ENCODE measurements at places on chromosomes 2 and 18.

- no peak for DNase-seq
Observed at GRCh38 chr18:13302457-13303225, 84.1 kb downstream of the LDLRAD4 start.

- DNase-seq = no peak
Observed at GRCh38 chr2:201887773-201888425, 81.6 kb downstream of the CDK15 start.

- no peak for DNase-seq
Observed at GRCh38 chr18:39685303-39685902, 2119.8 kb upstream of the CELF4 start.

DNA sequence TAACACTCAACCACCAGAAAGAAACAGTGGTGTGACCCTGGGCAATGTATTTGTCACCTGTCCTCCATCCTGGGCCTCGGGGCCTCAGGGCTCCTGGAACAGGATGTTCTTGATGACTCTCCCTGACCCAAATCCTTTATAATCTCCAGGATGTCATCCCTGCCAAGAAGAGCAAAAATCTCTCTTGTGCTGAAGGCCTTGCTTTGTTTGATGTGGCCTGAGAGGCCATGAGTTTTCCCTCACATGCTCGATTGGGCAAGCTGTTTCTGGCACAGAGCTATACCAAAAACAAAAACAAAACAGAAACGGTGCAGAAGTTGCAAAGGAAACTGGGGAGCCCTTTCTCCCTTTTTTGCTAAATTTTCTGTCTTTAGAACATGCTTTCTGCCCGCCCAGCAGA is 35.7 kb upstream of the ST3GAL5 start:
- DNase-seq = no peak

DNA sequence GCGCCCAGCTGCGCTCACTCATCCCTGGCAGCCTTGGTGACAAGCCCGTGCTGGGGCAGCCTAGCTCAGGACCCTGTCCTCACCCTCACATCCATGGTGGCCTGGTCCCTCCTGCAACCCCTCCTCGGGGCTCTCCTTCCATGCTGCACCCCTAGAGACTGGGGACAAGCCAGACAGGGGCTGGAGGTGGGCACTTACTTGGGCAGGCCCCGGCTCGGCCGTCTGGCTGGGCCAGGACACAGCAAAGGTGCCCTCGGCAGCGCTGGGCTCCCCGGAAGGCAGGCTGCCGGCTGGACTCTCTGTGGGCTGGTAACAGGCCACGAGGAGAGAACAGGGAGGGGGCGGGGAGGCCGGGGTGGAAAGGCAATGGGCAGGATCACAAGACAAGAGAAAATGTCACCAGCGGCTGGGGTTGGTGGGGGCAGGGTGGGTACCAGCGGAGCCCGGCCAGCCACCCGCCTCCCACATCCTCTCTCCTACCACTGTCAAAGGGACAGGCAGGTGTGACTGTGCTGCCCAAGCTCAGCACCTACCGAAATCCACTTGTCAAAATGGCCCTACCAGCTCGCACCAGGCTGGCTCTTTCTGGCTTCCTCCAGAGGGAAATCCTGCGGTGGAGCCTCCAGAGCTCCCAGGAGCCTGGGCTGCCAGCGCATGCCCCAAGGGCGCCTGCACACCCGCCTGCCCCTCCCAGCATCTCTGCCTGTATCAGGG is 54.7 kb downstream of the BIN1 start:
- no peak for DNase-seq

DNA sequence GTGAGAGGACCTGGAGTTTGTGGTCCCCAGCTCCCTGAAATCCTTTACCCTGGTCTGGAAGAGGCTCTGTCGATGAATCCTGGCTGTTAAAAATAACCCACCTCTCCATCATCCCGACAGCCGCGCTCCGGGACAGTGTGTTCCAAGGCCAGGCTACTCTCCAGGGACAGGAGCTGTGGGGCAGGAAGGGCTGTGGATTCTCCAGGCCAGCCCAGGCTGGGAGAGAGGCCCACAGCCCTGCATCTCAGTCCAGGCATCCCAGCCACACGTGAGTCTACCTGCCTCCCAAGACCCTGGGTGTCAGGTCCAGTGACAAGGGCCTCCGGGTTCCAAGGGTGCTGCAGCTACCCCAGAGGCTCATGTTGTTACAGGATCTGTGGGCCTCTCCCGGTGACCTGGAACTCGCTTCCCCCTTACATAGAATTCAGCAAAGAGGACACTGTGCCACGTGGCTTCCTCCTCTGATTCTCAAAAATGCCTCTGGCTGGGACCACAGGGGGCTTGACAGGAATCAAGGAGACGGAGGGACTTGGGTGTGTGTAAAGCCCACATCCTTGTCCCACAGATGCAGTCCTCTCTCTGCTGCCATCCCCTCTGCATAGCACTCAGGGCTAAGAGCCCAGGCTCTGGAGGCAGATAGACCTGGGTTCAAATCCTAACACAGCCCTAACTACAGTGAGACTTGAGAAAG is 17.3 kb downstream of the ADRA2B start:
- no peak for DNase-seq

DNA sequence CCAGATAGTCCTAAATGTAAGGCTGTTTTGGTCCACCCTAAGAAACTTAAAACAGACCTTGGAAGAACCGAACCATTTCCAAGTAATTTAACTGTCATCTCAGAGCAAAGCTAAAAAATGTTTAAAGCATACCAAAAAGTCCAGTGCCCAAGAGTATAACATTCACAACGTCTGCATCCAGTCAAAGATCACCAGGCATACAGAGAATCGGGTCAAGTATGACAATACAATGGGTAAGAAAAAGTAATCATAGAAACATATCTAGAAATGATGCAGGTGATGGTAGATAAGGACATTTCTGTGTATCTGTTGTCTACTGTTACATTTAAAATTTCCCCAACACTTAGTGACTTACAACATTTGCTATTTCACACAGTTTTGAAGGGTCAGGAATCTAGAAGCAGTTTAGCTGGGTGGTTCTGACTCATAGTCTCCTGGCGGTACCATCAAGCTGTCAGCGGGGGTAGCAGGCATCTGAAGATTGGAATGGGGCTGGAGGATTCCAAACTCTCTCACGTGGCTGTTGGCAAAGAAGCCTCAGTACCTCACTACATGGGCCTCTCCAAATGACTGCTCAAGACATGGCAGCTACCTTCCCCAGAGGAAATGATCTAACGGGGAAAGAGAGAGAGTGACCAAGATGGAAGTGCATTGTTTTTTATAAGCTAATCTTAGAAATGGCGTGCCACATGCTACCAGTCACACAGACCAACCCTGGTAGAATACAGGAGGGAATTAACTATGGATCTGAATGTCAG is 36.6 kb upstream of the DYNC2LI1 start:
- no peak for DNase-seq

DNA sequence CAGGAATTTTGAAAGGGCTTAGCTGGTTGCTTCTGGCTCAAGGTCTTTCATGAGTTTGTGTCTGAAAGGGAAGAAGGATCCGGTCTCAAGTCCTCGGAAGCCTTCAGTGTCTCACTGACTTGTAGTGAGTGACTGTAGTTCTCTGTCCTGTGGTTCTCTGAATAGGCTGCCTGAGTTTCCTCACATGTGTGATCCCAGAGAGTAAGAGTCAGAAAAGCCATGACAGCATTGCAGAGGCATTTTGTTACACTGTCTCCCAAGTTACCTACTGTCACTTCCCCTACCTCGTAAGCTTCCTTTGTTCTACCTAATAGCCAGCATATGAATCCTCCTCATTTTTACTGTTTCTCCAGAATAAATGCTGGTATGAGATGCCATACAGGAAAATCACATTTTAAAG is 709.1 kb upstream of the CHAC2 start:
- DNase-seq = no peak

DNA sequence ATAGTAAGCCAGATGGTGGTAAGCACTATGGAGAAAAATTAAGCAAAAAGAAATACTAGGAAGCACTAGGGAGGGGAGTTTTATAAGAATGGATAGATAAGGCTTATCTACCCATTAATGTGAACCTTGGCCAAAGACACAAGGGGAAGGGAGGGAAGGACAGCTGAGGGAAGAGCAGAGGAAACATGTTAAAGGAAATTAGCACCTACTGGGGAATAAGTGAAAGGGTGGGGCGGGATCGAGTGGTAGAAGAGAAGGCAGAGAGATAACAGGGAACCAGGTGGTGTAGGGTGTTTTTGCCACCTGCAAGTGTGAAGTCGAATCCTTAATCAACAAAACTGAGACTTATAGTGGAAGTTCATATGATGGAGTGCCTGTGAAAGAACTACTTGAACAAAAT is 1.7 kb downstream of the UNC80 start:
- DNase-seq = no peak

GRCh38 chr18:57432751-57433400 is 2.3 kb upstream of the ONECUT2 start:
- DNase-seq = no peak

GRCh38 chr2:72415241-72415661 is 267.6 kb upstream of the CYP26B1 start:
- no peak for DNase-seq

DNA sequence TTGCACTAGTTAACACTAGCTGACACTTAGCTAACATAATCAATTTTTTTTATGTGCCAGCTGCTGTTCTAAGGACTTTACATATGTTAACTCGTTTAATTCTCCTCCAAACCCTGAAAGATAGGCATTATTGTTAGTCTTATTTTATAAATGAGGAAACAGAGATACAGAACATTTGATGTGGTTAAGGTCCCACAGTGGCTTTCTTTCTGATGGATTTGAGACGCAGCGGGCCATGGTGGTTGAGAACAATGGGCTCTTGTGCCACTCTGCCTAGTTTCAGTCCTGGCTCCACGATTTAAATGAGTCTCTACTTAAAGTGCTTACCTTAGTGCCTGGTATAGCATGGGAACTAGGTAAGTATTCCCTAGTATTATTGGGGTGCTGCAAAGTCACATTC is 201.9 kb upstream of the SPRED2 start:
- DNase-seq = no peak

- no peak for DNase-seq
Observed at GRCh38 chr2:203858176-203858575, 9.4 kb upstream of the CTLA4 start.

GRCh38 chr2:66433945-66434678 is 813 bp upstream of the MEIS1 start:
- no peak for DNase-seq

- DNase-seq = no peak
Observed at GRCh38 chr2:131042148-131042775, 51.0 kb downstream of the FAM168B start.

DNA sequence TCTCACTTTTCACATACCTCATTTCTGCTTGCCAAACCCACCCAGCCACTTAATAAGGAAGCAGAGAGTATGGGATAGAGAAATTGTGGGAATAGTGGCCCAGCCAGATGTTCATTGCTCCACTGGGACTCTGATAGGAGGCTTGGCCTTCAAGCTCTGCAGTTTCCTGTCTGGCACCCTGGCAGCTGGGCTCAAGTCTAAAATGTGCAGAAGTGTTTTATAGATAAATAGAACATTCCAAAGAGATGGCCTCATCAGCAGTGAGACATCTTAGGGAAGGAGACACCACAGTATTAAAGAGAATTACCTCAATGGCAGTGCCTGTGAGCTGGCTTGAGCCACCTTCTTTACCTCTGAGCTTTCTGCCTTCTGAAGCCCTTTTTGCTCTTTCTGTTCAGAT is 24.7 kb downstream of the COPS7B start:
- DNase-seq = no peak

GRCh38 chr2:8103085-8103708 is 578.7 kb upstream of the ID2 start:
- DNase-seq = no peak

DNA sequence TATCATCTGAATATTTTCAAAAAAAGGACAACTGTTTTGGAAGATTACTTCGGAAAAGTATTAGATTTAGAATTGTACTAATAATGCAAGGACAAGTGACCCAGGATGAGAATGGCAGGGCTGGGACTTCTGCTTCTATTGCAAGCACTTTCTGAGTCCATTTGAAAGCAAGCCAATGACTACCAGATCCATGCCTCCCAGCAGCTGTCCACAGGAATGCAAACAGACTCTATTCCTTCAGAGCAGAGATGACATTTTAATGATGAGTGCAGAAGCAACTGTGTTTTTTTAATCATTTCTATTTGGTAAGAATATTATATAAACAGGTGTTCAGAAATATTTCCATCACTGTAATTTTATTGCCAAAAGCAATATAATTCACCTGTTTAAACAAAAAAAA is 456.7 kb downstream of the SOX11 start:
- DNase-seq = no peak

- no peak for DNase-seq
Observed at GRCh38 chr2:234142530-234142929, 92.0 kb downstream of the SPP2 start.

DNA sequence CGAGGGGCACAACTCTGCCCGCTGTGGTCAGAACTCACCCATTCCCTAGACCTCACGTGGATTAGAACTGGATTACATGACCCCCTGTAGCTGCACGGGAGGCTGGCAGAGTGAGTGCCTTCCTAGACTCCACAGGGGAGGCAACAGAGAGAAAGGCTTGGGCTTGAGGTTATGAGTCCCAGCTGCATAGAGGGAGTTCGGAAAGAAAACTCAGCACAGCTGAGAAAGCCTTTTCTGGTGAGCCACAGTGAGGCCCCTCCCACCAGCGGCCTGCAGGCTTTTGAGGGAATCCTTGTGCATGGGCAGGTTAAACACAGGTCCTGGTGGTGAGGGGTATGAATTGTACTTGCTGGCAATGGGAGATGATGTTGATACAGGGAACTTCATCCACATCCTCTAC is 217.3 kb downstream of the FHOD3 start:
- DNase-seq = no peak

DNA sequence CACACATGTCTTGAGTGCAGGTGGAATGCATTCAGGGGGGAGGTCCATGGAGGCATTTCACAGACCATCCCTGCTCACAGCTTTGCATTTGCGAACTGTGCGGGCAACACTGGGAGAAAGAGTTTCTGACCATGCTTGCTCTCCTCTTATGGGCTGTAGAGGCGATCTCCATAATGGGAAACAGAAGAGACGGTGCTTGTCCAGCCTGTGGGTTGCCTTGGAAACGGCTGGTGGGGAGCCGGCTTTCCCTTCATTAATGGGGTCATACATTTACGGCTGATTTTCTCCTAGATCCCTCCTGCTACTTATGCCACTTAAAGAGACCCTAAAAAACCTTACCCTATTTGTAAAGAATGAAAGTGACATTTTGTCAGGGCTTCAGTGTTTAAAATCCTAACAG is 147.4 kb downstream of the SOX11 start:
- no peak for DNase-seq

DNA sequence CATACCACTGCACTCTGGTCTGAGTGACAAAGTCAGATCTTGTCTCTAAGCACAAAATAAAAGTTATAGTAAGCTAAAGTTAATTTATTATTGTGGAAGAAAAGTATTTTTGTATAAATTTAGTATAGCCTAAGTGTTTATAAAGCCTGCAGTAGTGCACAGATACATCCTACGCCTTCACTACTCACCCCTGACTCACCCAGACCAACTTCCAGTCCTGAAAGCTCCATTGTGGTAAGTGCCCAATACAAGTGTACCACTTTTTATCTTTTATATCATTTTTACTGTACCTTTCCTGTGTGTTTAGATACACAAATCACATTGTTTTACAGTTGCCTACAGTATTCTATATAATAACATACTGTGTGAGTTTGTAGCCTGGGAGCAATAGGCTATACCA is 57.5 kb downstream of the UBE2E3 start:
- no peak for DNase-seq

All from stimulated activated effector memory CD8-positive, alpha-beta T cell treated with anti-CD3 and anti-CD28 coated beads, Interleukin-12 subunit alpha, Interleukin-12 subunit beta, amount 100 ng/mL, for 72 hours (primary cell).